Hypothalamus (tissue), 51 donors: ENCODE measurements at places on chromosomes 11 and 22.

DNA sequence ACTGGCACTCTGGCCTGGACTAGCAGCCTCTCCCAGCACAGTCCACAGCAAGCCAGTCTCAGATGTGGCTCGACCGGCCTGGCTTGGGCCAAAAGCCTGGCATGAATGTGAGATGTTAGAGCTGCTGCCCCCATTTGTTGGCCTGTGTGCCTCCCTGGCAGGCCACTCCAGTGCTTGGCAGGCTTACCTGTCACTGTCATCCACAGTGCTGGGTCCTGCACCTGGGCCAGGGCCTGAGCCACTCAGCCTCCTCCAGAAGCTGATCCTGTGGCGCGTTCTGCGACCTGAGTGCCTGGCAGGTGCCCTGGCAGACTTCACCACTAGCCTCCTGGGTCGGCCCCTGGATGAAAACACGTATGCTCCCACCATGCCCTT, 36.1 kb downstream of the RRP8 start:
- no peak for DNase-seq

GRCh38 chr22:50621948-50622722, 5.8 kb downstream of the ARSA start:
- no peak for DNase-seq

DNA sequence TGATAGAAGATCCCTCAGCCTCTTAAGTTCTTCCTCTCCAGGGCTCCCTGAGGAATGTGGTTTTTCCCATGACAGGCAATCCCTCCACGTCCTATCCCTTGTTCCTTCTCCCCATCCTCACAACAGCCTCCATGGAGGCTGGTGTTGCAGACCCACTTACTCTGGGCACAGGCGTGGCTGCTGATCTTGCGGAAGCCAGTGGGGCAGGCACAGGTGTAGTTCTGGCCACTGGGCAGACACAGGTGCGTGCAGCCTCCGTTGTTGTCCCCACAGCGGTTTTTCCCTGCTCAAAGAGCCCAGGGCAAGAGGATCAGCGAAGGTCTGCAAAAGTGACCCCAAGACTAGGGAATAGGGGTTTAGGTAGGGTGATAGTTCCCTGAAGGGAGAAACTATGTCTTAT, 29.1 kb downstream of the LRP4 start:
- no peak for DNase-seq

DNA sequence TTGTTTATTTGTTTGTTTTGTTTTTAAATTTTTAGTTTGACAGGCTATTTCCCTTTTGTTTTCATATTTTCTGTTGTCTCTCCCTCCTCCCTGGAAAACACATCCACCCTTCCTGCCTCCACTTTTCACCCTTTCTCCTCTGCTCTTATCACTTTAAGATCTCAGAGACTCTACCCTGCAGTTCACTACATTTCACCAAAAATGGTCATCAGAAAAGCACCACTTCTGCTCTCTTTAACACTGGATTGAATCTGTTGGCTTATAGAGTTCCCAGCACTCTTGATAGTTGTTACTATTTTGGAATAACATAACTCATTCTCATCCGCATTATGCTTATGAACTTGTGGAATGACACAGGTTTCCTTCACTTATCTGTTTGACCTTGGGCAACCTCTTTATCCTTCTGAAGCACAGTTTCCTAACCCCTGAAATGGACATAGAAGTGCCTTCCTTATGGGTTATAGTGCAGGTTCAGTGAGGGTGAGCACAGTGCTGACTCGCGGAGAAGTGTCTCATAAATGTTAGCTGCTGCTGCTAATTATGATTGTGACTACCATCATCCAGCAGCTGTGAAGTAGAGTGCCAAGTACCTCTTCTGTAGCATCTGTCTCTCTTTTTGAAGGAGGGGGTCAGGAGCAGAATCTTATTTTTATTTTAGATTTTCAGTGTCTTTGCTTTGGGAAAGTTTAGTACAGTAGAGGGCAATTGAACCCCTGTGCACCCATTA, 15.0 kb downstream of the TEAD1 start:
- no peak for DNase-seq

DNA sequence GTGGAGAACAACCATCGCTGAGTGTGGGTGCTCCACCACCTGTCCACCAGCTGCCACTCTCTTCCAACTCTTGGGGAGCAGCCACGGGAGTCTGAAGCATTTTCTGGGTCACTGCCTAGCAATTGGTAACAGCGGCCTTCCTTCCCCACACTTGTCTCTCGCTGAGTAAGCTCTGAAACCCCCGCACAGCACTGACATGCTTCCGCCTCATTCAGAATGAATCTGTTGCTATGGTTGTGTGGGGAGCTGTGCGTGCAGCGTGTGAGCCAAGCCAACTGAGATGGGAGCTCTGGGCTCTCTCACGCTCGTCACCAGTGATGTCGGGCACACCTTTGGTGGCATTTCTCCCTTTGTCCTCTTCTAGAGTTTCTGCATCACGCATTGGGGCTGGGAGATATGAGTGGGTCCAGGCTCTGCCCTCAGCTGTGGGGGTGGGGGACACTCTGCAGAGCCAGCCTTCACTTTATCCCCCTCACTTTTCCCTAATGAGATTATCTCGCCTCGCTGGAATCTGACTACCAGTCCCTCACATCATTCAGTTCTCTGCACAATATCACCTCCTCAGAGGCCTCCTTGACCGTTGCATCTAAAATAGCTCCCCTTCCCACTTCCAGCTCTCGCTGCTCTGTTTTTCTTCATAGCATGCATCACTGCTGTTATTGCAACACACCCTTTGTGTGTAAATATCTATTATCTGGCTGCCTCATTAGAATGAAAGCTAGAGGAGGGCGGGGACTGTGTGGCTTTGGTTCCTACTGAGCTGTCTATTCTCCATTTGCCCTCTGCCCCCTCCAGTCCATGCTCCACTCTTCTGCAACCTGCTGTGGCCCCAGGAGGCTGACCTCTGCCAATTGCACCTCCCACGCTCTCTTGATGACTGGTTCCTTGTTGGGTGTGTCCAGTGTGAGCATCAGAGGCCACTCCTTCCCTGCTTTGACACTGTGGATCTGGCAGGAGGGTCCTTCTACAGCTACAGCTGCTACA, 569.9 kb upstream of the CADM1 start:
- no peak for DNase-seq

DNA sequence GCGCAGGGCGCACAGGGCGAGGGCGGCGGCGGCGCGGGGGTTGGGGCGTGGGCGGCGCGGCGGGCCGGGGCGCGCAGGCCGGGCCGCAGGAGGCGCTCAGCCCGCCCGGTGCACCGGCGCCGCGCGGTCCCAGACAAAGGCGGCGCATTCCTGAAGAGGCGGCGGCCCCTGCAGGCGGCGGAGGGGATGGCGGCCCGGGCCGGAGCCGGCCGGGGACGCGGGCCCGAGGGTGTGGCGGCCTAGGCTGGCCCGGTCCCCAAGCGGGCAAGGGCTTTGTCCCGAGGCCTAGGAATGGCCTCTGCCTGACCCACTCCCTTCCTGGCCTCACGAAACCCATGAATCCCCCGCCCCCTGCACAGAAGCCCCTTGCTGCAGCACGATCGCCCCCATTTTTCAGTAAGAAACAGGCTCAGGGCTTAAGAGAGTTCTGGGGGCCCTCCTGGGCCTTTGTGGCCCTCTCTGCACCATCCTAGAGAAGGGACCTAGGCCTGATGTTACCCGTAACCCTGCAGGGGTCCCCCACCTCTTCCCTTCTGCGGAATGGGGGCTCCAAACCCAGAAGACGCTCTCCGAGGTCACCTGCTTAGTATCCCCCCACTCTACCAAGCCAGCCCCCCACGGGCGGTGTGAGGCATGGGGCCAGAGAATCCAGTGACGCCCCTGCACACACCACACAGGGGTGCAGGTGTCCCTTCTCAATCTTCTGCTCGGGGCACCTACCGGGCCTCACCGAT, at the start of gene RTN4R:
TSS of gene RTN4R (minus strand) at position 40 of the 734 bp plus-strand sequence. CDS start 226 bp downstream, outside the sequence.
- peak; percentile 5 for DNase-seq

GRCh38 chr22:22061085-22062077, 78.8 kb upstream of the TOP3B start:
- no peak for DNase-seq

DNA sequence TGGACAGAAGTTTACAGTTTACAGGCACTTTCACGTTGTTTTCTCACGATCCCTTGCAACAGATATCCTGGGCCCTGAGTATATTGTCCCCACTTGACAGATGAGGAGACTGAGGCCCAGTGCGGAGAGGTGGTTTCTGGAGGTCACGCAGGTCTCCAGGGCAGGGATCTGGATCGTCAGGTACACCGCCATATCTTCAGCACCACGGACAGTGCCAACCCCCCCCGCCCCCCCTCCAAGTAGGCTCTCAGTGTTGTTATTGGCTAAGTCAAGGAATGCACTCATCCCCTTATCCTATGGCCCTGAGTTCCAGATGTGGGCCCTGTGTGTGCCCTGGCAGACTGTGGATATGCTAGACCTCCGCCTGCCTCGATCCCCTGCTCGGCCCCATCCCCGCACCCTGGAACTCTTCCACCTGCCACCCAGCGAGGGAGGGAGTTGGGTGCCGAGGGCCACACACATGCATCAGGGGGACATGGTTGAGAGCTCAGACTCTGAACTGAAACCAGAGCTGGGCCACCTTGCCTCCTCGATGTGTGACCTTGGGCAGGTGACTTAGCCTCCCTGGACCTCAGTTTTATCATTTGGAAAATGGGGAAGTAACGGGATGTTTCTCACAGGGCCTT, 37.5 kb downstream of the MPPED1 start:
- DNase-seq: no peak

- no peak for DNase-seq
These were observed 440.4 kb downstream of the INSC start for GRCh38 chr11:15555161-15555560.

- no peak for DNase-seq
These were observed 97.7 kb upstream of the TP53I11 start for GRCh38 chr11:45048313-45048841.

DNA sequence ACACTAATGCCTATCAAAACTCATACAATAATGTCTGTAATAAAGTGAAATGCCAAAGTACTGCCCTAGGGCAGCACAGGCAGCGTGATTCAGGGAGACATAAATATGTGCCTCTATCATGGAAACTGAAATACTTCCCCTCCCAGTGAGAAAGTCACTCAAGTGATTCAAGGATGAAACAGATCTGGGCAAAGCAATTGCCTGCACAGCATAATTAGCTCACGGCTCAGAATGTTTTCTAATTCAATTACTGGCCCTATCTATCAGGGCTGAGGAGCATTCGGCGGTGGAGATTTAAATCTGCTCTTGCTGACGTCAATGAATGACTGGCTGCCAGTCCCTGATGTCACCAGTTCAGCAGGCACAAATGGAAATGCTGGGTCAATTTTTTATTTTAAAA, 27.7 kb upstream of the PPP2R1B start:
- no peak for DNase-seq

DNA sequence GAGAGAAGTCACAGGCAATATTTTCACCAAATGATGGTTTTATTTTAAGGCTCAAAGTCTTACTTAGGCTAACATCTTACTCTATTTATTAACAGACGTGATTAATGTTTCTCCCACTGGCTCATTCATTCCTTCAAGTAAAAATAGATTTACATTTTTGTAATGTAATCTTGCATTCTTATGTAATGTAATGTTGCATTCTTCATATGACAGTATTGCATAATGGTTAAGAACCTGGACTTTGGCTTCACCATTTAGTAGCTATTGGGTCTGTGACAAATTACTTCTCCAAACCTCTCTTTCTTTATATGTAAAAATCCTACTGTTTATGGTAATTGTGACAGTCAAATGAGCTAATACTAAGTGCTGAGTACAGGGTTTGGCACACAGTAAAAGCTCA, 3.3 kb upstream of the DIXDC1 start:
- no peak for DNase-seq

- peak; percentile 61 for DNase-seq
These were observed 101.9 kb downstream of the WT1 start for GRCh38 chr11:32333320-32333991.

DNA sequence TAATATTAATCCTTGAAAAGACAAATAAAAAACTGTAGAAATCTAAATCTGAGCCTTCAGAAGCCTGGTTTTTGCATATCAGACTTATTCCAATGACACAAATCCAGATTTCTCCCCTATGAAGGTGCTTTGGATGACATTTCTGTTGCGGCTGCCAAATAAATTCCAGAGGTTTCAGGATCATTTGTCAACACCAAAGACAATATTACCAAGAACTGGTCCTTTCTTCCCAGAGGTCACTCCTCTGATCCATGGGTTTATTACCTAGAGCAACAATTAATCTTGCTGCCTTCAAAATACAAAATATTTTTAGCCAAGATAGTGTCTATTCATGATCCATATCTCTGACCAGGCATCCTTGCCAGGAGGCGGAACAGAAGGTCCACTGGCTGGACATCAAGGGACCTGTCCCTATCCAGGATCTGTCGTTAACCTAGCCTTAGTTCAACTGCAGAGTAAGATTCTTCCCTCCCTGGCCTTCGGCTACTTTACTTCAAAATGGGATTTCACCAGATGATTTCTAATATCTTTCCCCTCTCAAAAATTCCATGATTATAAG, 4.9 kb downstream of the CADM1 start:
- DNase-seq: no peak

- no peak for DNase-seq
These were observed 1412.2 kb downstream of the BRD1 start for GRCh38 chr22:48415520-48415919.

GRCh38 chr22:37972527-37972926, 11.8 kb downstream of the SOX10 start:
- no peak for DNase-seq

DNA sequence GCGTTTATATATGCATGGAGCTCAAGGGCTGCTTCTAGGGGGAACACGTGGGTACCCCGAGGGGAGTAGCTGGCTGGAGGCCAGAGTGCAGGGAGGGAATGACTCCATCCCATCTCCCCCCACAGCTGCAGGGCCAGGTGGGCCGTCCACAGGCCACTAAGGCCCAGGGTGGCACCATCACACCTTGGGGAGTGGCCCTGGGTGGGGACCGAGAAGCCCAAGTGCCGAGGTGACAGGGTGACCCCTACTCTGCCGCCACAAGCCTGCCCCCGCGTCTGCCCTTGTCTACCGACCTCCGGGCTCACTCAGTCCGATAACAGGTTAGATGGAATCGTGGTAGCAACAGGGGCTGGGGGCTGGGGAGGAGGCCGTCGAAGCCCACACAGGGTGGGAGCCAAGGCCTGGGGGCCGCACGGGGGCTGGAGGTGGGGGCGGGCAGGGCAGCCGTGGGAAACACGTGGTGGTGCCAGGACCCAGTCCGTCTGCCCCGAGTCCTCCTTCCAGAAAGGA, 125.7 kb downstream of the KCNQ1OT1 start:
- DNase-seq: no peak
